Stimulated activated CD8-positive, alpha-beta memory T cell treated with anti-CD3 and anti-CD28 coated beads, Interleukin-7, amount 100 ng/mL, for 1 hour (primary cell): ENCODE measurements at places on chromosomes 5 and 9.

GRCh38 chr5:78046006-78046405, 248.5 kb downstream of the AP3B1 start:
- no peak for DNase-seq

DNA sequence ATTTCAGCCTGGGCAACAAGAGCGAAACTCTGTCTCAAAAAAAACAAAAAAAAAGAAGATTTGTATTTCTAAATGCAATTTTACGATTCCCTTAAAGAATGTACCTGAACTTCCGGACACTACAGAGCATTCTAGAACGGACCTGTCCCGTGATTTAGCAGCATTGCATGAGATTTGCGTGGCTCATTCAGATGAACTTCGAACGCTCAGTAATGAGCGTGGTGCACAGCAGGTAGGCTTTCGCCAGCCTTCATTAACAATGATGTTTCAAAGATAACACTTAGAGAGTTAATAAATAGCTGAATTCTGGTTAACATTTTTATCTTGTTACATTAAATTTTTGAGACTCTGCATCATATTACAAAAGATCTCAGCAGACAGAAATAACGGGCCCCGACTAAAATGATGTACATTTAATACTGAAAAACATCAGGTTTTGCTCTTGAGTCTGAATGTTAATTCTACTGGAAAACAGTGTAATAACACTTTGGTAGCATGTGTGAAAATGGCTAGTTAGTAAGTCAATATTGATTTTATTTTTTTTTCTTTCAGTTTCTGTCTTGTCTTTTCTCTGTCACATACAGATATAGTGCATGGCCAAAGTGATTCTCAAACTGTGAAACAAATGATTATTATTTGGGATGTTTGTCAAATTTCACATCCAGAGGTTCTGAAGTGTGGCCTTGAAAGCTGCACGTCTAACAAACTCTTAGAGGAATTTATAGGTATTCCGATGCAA, 23.3 kb downstream of the CCNH start:
- no peak for DNase-seq

GRCh38 chr9:135596211-135596610, 34.7 kb downstream of the PAEP start:
- no peak for DNase-seq

GRCh38 chr5:132557478-132558172, 848 bp downstream of the RAD50 start:
- DNase-seq, result no peak
